ENCODE measurements at places on chromosomes 7 and 10.

- no peak for DNase-seq
These were observed 439.1 kb upstream of the MGMT start for GRCh38 chr10:129027906-129028305.

- no peak for DNase-seq
These were observed 64.6 kb downstream of the TSPAN12 start for GRCh38 chr7:120793213-120793936.

GRCh38 chr7:123573896-123574467 is 16.4 kb upstream of the NDUFA5 start:
- no peak for DNase-seq

GRCh38 chr10:76973091-76974016 is 664.3 kb downstream of the KCNMA1 start:
- no peak for DNase-seq

DNA sequence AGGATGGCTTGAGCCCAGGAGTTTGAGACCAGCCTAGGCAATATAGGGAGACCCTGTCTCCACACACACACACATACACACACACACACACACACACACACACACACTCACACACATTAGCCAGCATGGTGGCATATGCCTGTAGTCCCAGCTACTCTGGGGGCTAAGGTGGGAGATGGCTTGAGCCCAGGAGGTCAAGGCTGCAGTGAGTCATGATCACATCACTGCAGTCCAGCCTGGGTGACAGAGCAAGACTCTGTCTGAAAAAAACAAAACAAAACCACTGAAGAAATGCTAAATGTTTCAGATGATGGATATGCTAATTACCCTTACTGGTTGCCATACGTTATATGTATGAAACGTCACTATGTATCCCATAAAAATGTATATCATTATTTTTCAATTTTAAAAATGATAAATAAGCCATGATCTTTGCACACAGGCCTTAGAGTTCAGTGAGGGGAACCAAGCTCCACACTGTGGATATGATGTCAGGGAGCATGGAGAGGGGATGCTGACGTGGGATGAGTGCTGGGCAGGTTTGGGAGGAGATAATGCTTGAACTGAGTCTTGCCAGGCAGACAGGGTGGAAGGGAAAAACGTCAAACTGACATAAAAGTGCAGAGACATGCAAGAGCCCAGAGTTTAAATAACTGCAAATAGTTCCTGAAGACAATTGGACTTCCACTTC is 45.9 kb upstream of the ARHGAP12 start:
- DNase-seq = no peak

GRCh38 chr7:17651863-17652385 is 288.4 kb downstream of the SNX13 start:
- no peak for DNase-seq

- no peak for DNase-seq
These were observed 31.0 kb downstream of the TNKS2 start for GRCh38 chr10:91829268-91829667.
